ENCODE measurements at places on chromosomes 4 and X. TPM values are rescaled to one million over a fixed set of nuclear protein-coding genes. Genes with fewer than 3 reads are reported as not detected.

DNA sequence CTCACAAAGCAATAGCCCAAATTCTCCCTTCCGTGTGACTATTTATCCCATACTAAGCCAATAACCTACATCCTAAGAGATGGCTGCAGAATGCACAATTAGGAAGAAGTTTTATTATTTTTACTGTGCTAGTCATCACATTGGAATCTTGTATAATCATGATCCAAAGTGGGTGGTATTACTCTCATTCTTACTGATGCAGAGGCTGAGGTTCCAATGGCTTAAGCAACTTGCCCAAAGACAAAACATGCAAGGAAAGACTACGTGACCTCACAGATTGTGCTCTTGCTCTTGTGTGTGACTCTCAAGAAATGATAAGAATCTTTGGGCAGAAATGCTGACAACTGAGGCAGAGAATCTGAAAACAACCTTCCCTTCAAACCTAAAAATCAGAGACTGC is 212.2 kb downstream of the LDB2 start:
- DNase-seq, result no peak

FAM241A gene
- total RNA-seq, result 6.5 TPM

DNA sequence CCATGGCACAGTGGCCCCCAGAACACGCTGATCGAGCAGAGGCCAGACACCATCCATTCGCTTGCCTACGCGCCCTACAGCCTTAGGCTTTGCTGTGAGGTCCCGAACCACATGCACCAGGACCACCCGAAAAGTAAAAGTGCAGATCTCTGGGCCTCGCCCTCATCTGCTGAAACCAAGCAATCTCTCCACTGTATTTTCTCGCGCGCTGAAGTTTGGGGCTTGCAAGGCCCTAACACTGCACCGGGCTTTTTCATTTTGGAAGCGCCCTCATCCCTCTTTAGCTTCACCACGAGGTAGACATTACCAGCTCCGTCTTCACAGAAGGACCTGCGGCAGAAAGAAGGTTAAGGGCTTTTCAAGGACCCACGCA is 21.2 kb downstream of the NKX3-2 start:
- DNase-seq, result no peak

GRCh38 chr4:79042079-79042674 is 102.9 kb upstream of the PAQR3 start:
- DNase-seq, result no peak

EGF gene
- under 0.01 TPM for total RNA-seq

GRCh38 chr4:113584407-113585150 is 177.0 kb downstream of the CAMK2D start:
- no peak for DNase-seq

TMEM144 gene
- 2.4 TPM for total RNA-seq

DNA sequence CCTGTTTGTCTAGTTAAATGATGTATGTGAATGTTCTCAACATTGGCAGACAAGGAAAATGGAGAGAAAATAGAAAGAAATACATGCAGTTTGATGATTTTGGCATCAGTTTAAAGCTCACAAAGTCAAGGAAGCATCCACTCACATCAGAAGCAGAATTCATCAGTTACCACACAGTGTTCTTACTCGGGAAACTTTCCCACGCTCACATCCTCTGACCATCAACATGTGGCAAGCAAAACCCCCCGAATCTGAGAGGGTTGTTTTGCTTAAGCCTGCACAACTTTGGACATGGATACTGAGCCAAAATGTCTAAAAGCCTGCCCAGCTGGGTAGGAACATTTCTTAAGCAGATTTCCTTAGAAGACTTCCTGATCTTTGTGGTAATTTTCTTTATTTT is 407.6 kb downstream of the ANKRD50 start:
- DNase-seq, result no peak

- no peak for DNase-seq
Observed at GRCh38 chr4:136967069-136967468, 565.2 kb downstream of the PCDH18 start.

BMP3 gene
- total RNA-seq, result 5.7 TPM
